ENCODE measurements at places on chromosomes 5 and 9. TPM values are rescaled to one million over a fixed set of nuclear protein-coding genes. Genes with fewer than 3 reads are reported as not detected.

The DAB2IP gene
- total RNA-seq, result 44.5 TPM

The NUP214 gene
- 64.2 TPM for total RNA-seq

GRCh38 chr9:76036762-76037161 lies 146.3 kb downstream of the PCSK5 start:
- H3K27me3 ChIP-seq, result peaks cover 44% of the 10 kb centered on the region
- H3K4me3 ChIP-seq, result no peak overlapping the region
- no peaks in the 10 kb centered on the region for H3K4me1 ChIP-seq
- no peaks in the 10 kb centered on the region for H3K36me3 ChIP-seq
- no peak overlapping the region for H3K27ac ChIP-seq
- DNase-seq, result no peak

DNA sequence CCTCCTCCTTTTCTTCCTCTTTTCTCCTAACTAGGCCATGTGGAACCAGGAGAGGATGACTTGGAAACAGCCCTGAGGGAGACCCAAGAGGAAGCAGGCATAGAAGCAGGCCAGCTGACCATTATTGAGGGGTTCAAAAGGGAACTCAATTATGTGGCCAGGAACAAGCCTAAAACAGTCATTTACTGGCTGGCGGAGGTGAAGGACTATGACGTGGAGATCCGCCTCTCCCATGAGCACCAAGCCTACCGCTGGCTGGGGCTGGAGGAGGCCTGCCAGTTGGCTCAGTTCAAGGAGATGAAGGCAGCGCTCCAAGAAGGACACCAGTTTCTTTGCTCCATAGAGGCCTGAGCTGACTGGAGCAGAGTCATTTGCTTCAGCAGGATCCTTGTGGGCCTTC lies 13.7 kb downstream of the NUDT2 start:
- no peaks in the 10 kb centered on the region for H3K27me3 ChIP-seq
- no peak overlapping the region for H3K27ac ChIP-seq
- no peak overlapping the region for H3K4me3 ChIP-seq
- no peak for DNase-seq
- peaks cover 8% of the 10 kb centered on the region for H3K36me3 ChIP-seq
- no peaks in the 10 kb centered on the region for H3K4me1 ChIP-seq

GRCh38 chr9:134206311-134207300 lies 42.2 kb upstream of the RNU6ATAC start:
- peaks cover 15% of the 10 kb centered on the region for H3K4me1 ChIP-seq
- no peaks in the 10 kb centered on the region for H3K27me3 ChIP-seq
- no peak for DNase-seq
- H3K36me3 ChIP-seq, result no peaks in the 10 kb centered on the region
- H3K27ac ChIP-seq, result no peak overlapping the region
- no peak overlapping the region for H3K4me3 ChIP-seq

DNA sequence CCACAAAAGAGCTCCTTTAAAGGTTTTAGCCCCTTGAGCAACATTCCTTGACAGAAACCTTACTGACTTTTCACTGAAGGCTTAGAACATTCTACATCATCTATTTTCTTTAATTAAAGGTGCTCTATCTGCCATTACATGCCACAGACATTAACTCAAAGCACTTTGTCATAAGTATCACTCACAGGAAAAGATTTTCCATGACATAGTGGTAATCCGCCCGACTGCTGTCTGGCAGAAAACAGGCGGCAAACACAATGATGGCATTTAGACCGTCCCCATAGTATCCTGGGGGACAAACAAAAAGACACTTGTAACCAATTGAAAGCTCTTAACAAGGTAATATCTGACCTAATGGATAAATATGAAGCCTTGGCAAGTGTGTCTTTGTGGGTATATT lies 126.2 kb upstream of the PCA3 start:
- no peak overlapping the region for H3K4me3 ChIP-seq
- H3K27ac ChIP-seq, result no peak overlapping the region
